Amygdala (tissue), 56 donors: ENCODE measurements at places on chromosomes 3 and 15.

- no peak for DNase-seq
Measured at GRCh38 chr3:38555149-38555840, 59.2 kb downstream of the EXOG start.

- DNase-seq: no peak
Measured at GRCh38 chr3:116384717-116385116, 60.6 kb downstream of the LSAMP start.

- no peak for DNase-seq
Measured at GRCh38 chr15:57526615-57527014, 65.1 kb upstream of the MYZAP start.

DNA sequence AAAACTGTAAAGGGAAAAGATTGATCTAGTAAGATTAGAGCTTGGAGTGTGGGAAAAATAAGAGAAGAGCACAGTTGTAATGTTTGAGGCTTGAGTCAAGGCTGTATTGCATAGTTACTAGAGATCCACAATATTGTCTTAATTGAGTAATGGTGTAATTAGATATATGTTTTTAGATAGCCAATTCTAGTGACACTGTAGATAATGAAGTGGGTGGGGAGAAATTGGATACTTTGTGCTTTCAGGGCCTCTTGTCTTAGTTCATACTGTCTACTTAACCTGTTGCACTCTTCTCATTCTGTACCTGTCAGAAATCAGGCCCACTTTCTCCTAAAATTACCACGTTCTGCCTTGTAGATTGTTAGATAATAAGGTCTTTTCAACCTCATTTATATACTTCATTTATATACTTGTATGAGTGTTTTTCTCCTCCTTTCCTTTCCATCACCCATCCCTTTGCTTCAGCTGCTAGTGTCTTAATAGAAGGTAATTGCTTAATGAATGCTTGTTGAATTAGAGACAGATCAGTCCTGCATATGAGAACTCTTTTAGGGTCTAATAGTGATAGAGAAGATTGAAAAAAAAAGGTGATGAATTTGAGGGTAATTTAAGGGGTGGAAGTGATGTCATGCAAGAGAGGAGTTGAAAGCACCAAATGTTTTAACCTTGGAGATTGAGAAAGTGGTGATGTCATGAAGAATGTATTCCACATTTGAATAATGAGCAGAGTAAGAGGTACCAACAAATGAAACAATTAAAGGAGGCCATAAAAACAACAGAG is 32.0 kb downstream of the PIK3CA start:
- no peak for DNase-seq

GRCh38 chr15:91941871-91942658 is 88.6 kb downstream of the SLCO3A1 start:
- DNase-seq: no peak

- no peak for DNase-seq
Measured at GRCh38 chr3:125313060-125313635, 62.0 kb downstream of the ZNF148 start.

- DNase-seq: peak; percentile 38
Measured at GRCh38 chr3:102229062-102229655, 205.7 kb upstream of the ZPLD1 start.

- no peak for DNase-seq
Measured at GRCh38 chr3:101155825-101156224, 162.6 kb upstream of the ABI3BP start.
